ENCODE measurements at places on chromosomes 2 and 18.
A peak's percentile ranks its signal among the peaks of the same experiment; 100 is the strongest.

DNA sequence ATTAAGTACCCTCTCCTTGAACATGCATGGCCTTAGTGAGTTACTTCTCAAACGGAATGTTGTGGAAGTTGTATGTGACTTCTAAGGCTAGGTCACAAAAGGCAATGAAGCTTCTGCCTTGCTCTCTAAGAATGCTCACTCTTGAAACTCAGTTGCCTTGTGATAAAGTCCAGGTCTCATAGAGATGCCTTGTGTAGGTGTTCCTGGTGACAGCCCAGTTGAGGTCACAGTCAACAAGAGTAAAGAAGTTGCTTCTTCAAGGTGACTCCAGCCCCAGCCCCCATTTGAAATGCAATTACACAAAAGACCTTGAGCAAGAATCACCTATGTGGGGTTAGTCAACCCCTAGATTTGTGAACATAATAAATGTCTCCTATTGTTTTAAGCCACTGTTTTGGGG is 35.6 kb downstream of the PTPN2 start:
- no peak for DNase-seq

- DNase-seq, result no peak
Measured at GRCh38 chr2:177250461-177250860, 14.1 kb downstream of the NFE2L2 start.

- DNase-seq, result no peak
Measured at GRCh38 chr2:185667452-185667851, 71.2 kb upstream of the FSIP2 start.

- DNase-seq, result no peak
Measured at GRCh38 chr2:34153484-34153883, 554.4 kb upstream of the FAM98A start.

DNA sequence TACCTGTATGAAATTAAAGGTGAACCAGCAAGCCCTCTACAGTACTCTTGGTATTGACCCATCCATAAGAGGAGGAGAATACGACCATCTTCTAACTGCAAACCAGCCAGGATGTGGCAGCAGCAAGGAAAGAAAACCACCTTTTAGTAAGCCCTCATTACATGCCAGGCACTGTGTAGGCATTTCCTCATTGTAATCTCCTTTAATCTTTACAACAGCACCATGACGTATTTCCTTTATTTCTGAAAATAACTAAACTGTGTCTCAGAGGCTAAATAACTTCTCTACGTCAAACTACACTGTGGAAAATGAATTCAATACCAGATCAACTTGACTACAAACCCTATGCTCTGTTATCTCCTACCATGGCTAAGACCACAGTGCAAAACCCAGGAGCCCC is 18.2 kb downstream of the WDR35 start:
- DNase-seq, result peak; percentile 2

- DNase-seq, result no peak
Measured at GRCh38 chr2:142756430-142756829, 121.0 kb upstream of the KYNU start.

- DNase-seq, result no peak
Measured at GRCh38 chr2:226477221-226478108, 322.2 kb downstream of the IRS1 start.

DNA sequence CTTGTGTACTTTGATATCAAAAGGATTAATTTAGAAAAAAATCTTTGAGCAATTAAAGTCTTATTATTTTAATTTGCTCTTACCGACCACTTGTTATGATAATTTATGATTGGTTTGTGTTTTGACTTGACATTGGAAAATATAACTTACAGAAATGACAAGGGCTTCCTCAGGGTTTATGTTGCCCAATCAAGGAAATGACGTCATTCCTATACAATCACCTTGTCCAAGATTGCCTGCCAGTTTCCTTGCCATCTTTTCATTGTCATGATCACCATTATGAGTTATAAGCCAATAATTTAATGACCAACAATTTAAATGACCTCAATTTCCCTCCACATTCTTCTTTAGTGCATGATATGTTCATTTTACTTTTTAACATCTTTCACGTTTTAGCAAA is 351.8 kb upstream of the TMEFF2 start:
- no peak for DNase-seq

- DNase-seq, result no peak
Measured at GRCh38 chr2:145110668-145111356, 590.9 kb upstream of the ZEB2 start.

DNA sequence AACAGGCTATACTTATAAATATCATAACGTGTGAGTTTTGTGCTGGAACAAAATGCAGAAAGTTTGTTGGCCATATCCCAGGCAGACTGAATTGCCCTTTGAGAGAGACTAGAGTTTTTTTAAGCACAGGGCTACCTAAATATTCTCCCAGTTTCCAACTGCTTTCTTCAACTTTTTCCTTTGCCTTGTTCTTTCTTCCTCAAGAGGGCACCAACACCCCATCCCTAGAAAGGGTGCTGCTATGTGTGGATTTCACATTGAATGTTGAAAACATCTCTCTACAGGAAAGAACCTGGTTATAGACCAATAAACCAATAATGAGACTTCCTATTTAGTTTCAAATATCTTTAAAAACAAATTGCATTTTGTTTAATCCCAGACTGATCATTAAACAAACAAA is 87.9 kb downstream of the ICOS start:
- DNase-seq, result no peak

- DNase-seq, result no peak
Measured at GRCh38 chr2:129180124-129180716, 799.2 kb upstream of the RAB6C start.

DNA sequence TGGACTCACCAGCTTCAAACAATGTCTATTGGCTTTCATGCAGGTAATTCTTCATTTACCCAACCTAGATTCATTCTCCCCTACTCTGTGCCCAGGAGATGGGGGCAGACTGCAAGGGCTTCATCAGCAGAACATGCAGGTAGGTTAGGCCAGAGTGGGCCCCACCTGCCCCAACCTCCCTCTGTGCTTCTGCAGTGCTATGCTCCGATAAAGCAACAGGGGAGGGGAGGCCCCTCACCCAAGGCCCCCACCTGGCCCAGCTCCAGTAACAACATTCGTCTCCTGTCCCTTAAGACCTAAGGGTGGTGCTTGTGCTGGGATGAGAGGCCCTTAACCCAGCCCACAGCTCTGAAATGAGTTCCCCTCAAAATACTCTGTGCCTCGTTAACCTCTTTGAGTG is 16.7 kb upstream of the GYPC start:
- no peak for DNase-seq

DNA sequence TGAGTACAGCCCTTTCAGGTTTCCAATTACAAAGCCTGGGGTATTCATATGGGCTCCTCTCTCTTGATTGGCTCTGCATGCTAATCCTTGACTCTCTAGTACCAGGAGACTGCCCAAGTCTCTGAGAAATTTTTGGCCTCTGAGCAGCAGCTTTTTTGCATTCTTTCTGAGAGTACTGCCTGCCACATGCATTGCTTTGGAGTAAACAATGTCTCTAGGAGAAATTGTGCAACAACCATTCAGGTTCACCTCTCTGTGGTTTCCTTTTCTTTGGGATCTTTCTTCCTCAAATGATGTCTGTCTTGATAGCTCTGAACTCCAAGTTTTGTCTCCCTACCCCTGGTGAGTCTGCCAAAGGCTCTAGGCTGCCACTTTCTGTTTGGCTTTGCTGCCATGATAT is 115.8 kb upstream of the SETBP1 start:
- DNase-seq, result no peak

DNA sequence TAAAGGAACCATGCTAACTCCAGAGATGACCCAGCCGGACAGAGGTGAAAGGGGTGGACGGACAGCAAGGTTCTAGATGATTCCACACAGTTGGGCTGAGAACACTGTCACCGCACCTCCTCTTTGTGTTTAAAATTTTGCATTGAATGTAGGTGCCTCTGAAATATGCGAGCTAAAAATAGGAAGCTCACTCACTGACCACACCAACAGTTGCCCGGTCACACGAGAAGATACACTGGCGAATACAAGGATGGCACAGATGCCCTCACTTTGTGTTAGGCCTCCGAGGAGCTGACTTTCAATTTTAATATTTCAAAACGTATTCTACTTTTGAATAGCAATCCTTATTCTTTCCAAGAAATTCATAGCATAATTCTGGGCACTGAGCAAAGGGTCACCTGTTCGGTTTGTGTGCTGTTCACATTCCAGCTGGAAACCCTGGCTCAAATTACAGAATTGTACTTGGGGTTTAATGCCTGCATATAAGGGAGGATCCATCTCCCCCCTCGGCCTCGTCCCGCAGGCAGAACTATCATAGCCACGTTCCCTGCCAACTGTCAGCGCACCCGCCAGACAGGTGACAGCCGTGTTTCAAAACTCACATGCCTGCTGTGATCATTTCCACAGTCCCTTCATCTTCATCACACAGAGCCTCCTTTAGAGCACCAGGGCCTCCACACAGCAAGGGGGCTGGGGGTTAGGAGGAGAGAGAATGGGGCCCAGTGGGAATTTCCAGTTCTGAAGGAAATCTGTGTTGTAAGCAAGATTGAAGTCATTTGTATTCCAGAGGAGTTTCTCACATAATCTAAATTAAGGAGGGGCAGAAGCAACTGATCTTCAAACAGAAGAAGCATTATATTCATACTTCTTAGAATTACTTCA is 48.2 kb downstream of the ADI1 start:
- no peak for DNase-seq

GRCh38 chr2:76870011-76870410 is 652.2 kb downstream of the LRRTM4 start:
- no peak for DNase-seq

DNA sequence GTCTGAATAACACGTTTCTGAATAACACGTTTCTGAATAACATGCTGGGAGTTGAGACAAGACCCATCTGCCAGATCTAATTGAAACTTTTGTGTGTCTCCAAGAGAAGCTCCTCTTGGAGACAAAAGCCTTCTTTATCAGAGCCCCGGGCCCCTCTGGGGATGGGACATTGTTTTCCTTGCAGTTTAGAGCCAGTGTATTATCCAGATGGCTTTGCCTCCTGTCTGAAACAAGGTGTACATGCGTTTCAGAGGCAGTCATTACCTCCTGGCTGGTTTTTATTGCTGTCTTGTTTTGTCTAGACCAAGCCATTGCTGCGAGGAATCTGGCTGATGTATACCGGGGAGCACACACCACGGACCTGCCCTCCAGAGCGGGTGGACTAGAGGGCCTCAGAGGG is 7.8 kb downstream of the FOSL2 start:
- no peak for DNase-seq

DNA sequence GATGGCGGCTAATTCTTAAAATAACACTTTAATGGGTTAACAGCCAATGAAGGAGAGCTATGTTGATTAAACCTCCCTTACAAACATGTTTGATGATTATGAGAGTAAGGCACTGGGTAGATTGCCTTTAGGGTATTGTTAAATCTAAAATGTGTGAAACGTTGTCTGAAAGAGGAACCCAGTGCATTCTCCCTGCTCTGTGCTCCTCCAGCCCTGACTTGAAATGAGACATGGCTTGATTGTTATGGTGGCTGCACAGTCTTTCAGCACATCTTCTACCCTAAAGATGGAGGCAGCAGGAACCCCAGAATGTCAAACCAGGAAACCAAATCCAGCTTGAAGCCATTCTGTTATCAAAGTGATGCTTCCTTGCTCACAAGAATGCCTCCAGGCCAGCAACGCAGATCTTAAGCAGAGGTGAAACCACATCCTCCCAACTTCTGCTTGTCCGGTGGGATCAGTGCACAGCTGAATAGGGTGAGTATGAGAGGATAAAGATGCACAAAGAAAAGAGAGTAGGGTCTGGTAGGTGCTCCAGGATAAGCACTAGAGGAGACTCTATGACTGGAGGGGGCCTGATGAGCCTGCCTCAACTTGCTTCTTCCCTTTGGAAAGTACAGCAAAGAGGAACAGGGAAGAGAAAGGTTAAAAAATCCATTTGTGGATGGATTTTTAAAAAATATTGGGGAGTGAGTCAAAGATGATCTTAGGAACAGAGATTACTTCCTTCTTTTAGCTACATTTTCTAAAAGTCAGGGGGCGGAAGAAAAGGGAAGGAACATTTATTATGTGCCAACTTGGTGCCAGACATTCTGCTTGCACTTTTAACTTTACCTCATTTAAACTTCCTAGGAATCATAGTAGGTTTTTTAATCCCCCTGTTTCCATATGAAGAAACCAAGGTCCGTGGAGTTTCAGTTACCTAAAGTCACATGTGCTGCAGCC is 523.0 kb downstream of the TXNL1 start:
- DNase-seq, result no peak

- no peak for DNase-seq
Measured at GRCh38 chr2:206937555-206937954, 1.8 kb upstream of the CPO start.

DNA sequence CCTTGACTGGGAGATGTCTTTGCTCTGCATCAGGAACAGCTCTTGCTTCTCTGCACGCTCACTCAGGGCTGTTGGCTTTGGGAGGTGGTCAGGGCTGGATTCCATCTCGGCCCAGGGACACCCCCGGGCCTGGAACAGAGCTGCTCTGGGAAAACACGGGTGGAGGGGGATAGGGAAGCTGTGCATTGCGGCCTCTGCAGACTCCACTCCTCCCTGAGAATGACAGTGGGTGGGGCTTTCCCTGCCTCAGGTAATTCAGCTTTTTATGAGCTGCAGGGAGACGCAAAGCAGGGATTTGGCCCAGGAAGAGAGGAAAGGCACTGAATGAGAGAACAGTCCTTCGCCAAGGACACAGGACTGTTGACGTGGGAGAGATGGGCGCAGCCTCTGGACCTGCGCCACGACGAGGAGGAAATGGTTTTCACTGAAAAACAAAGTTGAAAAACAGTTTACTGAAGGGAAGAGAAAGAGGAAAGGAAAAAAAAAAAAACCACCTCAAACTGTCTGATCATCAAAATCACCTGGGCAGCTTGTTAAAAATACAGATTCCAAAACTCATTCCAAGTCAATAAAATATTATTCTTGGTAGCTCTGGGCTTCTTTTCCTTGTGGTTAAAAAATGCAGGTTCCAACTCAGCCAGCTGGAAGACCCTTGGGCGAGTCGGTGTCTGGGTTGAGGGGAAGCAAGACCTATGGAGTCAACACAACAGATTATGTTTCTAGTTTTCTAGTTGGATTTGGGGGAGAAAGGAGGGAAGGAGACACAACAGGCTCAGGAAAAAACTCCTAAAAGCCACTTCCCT is 194.0 kb downstream of the ZFP36L2 start:
- no peak for DNase-seq

DNA sequence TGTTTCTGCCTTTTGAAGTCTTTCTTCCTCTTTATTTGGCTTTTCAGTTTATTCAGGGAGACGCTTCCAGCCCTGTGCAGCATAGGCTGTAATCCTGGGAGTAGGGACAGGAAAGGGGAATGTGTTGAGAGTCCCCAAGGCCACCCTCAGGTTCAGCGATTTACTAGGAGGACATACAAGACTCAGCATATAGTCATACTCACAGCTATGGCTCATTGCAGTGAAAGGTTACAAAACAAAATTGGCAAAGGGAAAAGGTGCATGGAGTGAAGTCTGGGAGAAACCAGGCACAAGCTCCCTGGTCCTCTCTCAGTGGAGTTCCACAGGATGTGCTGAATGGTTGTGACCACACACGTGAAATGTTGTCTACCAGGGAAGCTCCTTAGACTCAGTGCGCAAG is 49.6 kb upstream of the ZNF638 start:
- DNase-seq, result no peak

- no peak for DNase-seq
Measured at GRCh38 chr18:79919089-79919488, 32.4 kb downstream of the SLC66A2 start.
